NCI-H1930 (cell line): ENCODE measurements at places on chromosomes 2 and 18.

DNA sequence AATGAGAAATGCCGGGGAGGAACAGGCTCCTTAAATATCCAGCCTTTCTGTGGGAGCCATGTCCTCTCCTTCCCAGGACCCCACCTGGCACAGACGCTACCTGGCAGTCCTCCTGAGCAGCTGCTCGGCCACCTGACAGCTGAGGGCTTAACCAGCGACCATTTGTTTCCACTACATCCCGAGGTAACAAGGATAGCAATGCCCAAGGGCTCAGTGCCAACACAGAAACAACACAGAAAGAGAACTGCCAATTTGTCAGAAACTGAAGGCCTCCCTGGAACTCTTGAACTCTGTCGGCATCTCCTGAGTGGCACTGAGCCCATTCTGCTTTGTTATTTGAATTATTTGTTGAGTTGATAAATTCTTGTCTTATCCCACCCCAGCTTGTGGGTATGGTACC, 122.2 kb upstream of the ARHGAP28 start:
- no peak for DNase-seq

GRCh38 chr18:23683671-23684070, 5.6 kb upstream of the LAMA3 start:
- DNase-seq = no peak

DNA sequence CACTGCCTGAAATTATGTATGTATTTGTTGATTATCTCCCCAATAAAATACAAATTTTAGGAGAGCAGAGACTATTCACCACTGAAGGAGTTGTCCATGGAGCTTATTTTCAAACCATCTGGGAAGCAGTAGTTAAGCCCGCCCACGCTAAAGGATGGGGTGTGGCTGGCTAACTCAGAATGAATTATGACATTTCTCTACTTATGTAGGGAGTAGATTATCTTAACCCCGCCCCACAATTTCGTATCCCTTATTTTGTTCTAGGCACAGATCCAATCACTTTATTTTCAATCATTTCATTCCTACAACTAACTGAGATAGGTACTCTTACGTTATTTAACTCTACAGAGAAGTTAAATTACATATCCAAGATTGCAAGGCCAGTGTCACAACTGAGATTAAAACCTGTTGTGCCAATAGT, 1.4 kb upstream of the LAPTM4A start:
- peak; percentile 31 for DNase-seq

- DNase-seq = no peak
These were observed 361.7 kb upstream of the ACVR2A start for GRCh38 chr2:147482916-147483669.

- DNase-seq = no peak
These were observed 656.0 kb upstream of the SALL3 start for GRCh38 chr18:78323453-78324197.

- no peak for DNase-seq
These were observed 54.6 kb downstream of the INHBB start for GRCh38 chr2:120400551-120400950.

DNA sequence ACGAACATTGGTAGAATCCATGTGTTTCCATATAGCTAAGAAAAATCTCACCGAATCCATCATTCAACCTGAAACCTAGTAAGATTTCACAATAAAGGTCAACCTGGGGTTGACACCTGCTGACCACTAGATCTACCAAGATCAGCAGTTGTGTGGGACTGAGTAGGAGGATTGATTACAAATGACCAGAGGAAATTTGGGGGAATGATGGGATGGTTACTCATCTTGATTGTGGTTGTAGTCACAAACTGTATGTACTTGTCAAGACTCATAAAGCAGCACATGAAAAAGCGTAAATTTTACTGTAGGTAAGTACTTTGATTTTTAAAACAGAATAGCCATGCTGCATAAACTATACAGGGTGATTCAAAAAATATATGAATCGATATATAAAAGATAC, 14.7 kb downstream of the DAPL1 start:
- DNase-seq = no peak

DNA sequence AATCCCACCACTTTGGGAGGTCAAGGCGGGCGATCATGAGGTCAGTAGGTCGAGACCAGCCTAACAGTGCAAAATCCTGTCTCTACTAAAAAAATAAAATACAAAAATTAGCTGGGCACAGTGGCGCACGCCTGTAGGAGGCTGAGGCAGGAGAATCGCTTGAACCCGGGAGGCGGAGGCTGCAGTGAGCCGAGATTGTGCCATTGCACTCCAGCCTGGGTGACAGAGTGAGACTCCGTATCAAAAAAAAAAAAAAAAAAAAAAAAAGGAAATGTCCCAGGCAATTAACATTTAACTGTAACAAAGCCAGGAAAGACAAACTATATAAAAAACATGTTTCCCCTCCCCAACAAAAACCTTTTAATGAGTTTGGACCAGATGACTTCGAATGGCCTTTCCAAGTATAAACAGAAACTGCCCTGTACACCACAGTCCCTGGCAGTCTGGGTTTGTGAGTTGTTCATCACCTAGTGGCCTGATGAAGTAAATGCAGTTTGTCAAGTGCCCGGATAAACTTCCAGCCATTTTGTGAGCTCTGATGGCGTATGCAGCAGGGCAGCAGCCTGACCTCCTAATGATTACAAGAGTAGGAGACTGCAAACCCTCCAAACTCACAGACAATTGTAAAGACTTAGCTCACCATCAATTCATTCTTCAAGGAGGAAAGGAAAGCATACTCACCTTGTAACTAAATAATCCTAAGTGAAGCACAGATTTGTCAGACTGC, 16.6 kb upstream of the PCBP1 start:
- DNase-seq = peak; percentile 50

- DNase-seq = no peak
These were observed 61.0 kb upstream of the KCNJ3 start for GRCh38 chr2:154637456-154637855.

GRCh38 chr18:56146565-56146964, 491.8 kb downstream of the TXNL1 start:
- DNase-seq = no peak

GRCh38 chr2:74658516-74658915, 4.5 kb downstream of the SEMA4F start:
- DNase-seq = no peak

DNA sequence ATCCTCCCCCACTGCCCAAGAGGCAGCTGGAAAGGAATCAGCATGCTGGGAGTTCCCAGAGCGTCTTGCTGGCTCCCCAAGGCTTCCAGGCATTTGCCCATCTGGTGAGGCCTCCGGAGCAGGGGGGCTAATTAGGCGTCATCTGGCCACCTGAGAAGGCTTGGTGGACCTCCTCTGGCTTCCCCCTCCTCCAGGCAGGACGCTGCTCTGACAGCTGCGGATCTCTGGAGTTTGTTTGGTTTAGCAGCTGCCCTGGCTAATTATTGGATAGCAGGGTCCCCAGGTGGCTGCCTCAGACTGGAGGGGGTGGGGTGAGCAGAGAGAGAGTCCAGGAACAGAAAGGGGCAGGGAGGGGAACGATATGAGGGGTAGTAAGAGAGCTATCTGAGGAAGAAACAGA, 425.2 kb upstream of the MEX3C start:
- no peak for DNase-seq

GRCh38 chr18:46677611-46678010, 20.6 kb upstream of the LOXHD1 start:
- no peak for DNase-seq

DNA sequence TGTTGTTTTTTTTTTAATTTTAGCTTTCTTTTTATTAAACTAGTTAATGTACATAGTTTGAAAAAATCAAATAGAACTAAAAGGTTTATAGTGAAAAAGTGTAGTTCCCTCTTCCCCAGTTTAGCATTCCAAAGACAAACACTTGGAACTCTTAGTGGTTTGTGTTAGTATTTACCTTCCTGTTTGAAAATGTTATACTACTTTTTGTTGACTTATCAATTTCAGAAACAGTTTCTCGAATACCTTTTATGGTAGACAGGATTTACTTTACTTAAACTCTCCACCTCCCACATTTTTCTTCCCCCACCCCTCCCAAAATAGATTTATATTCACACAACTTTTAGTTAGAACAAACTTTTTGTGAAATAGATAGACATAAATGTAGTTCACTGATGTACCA, 26.7 kb downstream of the PLEKHA3 start:
- DNase-seq = no peak

GRCh38 chr2:148720501-148721001, 76.0 kb downstream of the EPC2 start:
- DNase-seq = no peak

GRCh38 chr18:3857544-3857943, 407.6 kb downstream of the TGIF1 start:
- no peak for DNase-seq

- no peak for DNase-seq
These were observed 78.5 kb downstream of the KLF7 start for GRCh38 chr2:207087046-207087902.

DNA sequence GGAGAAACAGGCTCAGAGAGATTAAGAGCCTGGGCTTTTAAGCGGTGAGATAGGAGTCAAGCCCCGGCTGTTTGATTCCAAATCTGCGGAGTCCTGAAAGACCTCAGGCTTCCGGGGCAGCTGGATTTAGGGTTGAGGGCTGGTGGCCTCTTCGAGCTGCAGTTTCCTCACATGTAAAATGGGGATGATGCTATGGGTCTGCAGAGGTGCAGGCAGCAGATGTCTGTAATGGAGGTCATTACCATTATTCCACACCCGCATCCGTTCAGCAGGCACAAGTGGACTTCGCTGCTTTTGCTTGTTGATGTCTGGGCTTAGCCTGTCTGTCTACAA, 175.6 kb upstream of the HS6ST1 start:
- no peak for DNase-seq
